NCI-H226 (cell line): ENCODE measurements at places on chromosomes 3 and 15.

DNA sequence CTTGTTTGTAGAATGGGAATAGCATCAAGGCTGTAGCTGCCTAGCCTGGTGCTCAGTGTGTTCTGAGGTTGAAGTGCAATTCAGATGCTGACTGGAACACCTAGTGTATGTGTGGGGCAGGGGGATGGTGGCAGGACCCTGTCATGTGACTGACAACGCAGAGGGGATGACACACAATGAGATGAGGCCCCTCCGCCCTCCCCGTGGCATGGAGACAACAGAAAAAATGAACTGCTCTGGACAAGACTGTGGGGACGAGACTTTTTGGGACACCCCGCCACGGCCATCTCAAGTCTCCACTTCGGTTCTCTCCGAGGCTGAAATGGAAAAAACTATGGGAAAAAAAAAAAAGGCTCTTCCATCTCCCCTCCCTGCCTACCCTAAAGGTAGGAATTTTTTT lies 10.4 kb upstream of the SEC13 start:
- DNase-seq, result no peak

GRCh38 chr3:7576071-7576470 lies 715.2 kb downstream of the GRM7 start:
- DNase-seq, result no peak

DNA sequence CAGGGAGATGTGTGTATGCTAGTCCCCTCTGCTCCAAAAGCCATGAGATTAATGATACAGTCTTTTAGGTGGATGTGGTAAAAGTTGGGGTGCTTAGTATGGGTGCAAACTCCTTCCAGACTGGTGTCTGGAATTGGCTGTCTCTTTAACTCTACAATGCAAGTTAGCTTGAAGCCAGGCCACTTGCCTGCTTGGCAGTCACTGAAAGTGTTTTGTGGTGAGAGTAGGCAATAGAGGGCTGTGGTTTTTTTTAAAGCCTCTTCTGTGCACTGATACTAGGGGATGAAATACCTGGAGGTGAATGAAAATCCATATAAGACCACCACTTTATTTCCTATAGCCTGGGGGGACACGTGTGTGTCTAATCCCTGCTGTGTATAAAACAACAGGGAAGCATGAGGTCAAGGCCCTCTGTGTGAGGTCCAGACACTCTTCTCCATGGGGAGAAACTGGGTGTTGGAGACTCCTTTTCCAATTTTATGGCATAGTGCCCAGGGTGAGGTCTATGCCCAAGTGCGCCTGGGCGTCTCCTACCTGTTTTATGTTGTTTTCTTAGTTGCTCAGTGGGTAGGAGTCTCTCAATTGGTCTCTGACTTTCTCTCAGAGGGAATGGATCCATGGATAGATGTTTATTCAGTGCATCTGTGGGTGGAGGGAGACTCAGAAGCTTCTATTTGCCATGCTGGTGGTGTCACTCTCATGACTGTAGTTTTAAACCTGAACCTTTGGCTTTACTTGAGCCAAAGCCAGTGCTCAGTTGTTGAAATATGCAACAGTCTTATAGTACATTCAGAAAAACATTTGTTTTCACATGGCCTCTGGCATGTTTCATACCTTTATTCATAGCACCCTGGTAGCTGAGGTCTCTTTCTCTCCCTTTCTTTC lies 327.8 kb upstream of the ATP11B start:
- DNase-seq, result no peak

- DNase-seq, result no peak
These were observed 74.4 kb upstream of the CTDSPL start for GRCh38 chr3:37787153-37787867.

DNA sequence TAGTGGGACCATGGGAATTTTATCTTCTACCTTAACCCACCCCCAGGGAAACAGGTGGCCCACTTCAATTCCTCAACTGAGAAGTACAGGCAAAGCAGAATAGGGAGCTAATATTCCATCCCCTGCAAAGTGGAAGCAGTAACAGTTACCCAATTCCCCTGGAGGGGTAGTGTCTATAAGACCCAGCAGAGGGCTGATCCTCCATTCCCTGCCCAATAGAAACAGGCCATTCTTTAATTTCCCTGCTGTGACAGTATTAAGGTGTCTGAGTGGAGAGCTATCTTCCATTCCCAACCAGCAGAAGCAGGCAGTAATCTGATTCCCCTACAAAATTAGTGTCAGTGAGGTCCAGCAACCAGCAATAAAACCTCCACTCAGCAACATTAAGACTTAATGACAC lies 219.8 kb downstream of the ULK4 start:
- DNase-seq, result no peak

DNA sequence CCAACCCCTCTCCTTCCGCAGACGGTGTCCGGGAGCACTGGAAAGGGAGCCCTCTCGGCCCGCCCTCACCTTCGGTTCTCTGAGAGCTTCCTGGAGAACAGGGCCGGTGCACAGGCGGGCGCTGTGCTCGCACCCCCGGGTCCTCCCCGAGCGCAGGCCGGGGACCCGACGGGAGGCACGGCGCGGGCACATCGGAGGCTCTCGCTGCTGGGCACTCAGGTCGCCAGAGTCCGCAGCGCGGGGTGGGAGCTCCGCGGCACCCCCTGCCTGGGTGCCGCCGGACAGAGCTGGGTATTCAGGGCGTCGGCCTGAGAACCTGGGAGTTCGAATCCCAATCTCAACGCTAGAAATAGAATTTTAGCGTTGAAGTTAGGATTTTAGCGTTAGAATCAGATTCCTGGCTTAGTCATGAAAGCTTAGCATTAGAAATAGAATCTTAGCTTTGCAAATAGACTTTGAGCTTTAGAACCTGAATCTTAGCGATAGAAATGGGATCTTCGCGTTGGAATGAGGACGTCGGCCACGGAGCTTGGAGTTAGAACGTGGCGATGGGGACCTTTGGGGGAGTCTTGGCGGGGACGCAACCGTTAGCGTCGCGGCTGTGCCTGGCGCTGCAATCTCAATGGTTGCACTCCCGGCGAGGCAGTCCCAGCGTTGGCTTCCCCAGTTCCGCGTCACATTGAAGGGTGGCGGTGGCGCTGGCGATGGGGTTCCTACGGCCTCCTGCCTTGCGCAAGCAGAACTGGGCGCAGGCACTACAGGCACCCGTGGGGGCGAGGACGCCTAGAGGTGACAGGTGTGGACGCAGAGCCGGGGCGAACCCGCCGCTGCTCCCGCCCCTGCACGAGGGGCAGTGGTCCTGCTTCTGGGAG lies 549 bp downstream of the TRH start:
- DNase-seq, result no peak

GRCh38 chr15:67902579-67903009 lies 62.7 kb upstream of the RNU6-1 start:
- no peak for DNase-seq

GRCh38 chr3:128970740-128971047 lies 23.2 kb downstream of the CFAP92 start:
- no peak for DNase-seq

DNA sequence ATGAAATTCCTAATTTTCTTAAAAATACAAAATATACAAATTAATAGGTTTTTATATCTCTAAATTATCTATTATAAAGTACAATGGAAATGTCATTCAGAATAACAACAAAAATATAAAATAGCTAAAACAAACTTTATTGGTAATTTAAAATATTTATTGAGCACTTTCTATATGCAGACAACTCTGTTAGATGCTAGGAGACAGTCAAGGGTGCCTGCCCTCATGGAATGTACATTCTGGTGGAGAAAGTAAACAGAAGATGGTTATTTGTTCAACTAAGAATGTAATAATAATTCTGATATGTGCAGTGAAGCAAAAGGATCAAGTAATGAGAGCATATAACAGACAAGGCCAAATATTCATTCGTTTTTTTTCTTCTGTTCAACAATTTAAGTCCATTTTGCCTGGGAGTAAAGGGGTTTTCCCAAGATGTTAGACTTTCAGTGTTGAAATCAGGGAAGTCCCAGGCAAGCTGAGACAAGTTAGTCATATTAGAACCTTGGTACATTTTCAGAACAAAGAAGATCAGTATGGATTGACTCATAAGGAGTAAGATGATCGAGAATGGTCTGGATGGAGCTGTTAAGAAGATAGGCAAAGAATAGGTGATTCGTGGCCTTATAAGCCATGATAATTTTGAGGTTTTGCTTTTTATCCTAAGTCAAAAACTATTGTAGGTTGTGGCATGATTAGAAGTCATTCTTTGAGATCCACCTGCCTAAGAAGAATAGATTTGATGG lies 150.2 kb upstream of the MLF1 start:
- DNase-seq, result peak; percentile 76

- peak; percentile 44 for DNase-seq
These were observed 5.9 kb upstream of the ADGRG7 start for GRCh38 chr3:100603469-100603868.

GRCh38 chr3:43025423-43025822 lies 46.3 kb downstream of the GASK1A start:
- no peak for DNase-seq

DNA sequence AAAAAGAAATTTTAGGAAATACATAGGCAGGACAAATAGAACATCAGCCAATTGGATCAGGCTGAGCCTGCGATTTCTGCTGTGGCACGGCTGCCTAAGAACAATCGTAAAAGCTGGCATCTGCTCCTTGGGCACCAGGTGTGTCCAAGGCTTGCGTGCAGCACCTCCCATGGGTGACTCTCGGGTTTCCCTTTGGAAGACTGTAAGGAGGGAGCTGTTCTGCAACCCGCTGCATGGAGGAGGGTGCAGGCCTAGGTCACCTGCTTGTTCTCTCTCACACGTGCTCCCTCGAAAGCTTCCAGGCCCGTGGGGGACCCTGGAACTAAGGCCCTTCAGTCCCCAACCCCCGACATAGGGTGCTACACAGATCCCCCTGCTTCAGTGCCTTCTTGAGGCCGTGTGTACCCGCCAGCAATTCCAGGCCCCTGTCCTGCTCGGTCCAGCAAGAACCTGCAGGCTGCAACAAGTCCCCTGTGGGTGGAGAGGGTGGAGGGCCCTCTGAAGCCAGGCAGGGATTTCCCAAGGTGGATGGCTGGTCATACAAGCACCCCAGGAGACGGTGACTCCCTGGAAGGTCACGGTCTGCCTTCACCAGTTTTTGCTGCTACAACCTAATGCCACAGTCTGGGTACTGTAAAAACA lies 3.4 kb downstream of the GP9 start:
- no peak for DNase-seq

DNA sequence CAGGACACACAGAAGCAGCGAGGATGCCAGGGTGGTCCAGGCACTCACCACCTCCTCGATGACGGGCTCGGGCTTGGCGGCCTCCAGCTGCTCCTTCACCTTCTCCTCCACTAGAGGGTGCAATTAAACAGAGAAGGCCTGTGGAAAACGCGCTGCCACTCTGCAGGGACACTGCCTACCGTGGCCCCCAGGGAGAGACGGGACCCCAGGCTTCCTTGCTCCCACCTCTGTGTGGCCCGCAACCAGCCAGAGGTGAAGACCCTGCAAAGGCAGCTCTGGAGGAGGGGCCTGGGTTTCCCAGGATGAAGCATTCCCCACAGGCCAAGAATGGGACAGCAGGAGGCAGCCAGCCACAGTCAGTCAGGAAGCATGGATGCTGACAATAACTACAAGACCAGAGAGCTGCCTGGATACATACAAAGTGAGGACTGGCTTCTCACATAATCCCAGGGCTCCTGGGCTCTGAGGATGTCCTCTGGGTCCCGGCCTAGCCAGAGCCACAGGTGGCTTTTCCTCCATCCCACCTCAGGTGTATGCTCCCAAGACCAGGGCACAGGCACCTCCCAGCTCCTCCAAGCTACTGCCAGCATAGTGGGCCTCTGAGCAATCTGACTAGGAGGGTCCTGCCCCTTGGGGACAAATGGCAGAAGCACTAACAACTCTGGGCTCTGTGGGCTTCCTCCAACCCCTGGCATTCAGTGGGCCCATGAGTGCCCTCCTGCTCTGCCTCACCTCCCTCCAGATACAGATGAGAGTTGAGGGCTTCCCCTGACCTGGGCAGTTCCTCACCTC lies 46.2 kb downstream of the PTH1R start:
- no peak for DNase-seq

- no peak for DNase-seq
These were observed 528.4 kb upstream of the SEMA6D start for GRCh38 chr15:47188758-47189507.

- DNase-seq, result no peak
These were observed 604.7 kb upstream of the EPHA6 start for GRCh38 chr3:96209699-96210098.

- DNase-seq, result no peak
These were observed 72.6 kb upstream of the IL12A start for GRCh38 chr3:159916052-159916451.

DNA sequence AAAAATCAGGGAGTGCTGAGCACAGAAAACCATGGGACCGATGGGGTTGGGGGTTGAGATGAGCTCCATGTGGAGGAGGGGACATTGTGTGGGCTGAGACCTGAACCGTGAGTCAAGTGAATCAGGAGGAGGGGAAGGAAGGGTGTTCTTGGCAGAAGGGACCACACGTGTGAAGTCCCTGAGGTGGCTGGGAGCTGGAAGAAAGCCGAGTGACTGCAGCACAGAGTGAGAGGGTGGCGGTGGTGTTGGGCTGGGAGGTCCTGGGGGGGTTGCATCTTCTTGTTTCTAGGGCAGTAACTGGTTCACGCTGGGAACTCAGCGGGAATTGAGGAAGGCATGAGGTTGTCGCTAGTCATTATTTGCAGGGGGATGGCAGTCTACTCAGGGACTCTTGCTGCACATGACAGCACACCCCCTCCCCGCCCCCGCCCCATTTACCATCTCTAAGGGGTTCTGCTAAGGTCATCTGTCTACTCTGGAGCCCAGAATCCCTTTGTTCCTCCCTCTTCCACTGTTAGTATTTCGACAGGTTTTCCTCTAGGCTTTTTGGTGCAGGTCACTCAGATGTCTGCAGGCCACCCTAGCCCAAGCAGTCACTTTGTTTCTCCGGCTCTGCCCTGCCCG lies 254.3 kb downstream of the TLE3 start:
- DNase-seq, result no peak

- DNase-seq, result no peak
These were observed 159.7 kb upstream of the CNTN4 start for GRCh38 chr3:1938975-1939374.

DNA sequence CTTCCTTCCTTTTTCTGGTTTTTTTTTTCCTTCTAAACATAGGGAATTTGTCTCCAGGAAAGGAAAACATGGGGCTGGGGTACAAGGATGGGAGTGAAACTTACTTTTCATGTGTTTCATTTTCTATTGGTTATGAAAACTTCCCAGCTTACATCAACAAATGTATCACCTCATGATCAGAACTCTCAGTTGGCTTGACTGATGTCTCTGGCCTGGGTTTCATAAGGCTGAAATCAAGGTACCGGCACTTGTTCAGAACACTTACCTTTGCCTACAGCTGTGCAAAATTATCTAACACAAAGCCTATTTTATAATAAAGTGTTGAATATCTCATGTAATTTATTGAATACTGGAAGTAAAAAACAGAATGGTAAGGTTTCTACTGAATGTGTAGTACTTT lies 91.8 kb upstream of the STT3B start:
- no peak for DNase-seq
